ENCODE measurements at places on chromosomes 4 and X.

DNA sequence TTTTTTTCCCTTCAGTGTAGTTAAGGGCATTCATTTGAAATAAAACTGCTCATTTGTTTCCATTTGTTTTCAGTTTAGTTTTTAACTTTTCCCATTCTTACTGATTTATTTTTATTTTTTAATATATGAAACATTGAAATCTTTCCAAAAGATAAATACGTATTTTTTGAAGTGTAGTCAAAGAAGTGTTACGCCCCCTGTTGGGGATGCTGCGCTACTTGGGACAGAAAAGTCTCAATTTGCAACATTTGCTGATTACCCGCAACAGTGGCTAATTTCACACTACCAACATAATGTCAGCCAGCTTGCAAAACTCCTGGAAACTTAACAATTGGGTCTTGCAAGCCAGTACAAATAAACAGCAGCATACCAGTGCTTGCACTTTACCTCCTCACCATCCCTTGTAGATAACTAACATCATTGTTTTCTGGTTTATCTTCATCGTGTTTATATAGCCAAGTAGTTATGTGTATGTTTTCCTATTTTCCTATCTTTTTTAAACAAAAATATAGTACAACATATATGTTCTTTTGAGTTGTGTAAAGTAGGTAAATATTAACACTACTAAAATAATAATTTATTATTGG, 158.6 kb downstream of the STPG2 start:
- no peak for DNase-seq

- no peak for DNase-seq
Observed at GRCh38 chrX:110178179-110178865, 139.6 kb downstream of the AMMECR1 start.

GRCh38 chr4:34196375-34196774, 2047.9 kb downstream of the ARAP2 start:
- no peak for DNase-seq

DNA sequence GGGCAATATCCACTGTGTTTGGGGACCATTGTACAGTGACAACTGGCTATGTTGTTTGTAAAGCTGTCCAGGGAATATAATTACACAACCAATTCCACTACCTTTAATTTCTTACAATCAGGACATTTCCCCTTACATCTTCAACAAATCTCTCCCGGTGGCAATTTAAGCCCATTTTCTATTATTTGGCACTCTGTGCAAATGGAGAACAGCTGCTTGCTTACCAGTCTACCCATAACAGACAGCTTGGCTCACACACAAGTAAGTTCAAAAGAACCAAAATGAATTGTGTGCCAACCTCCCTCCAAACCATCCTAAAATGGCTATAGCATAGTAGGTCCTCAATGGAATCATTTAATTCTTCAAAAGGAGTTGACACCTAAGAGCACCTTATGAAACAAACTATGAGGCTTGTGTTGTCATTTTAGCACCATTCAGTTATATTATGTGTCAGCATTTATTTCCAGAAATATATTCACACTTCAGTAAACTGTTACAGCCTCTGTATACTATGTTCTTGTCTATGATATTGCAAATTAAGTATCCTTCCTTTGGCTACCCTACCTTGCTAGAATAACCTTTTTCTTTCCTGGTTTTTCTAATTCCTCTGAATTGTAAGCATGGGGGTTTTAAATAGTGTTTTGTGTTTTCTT, 18.4 kb downstream of the GABRA4 start:
- DNase-seq: no peak

DNA sequence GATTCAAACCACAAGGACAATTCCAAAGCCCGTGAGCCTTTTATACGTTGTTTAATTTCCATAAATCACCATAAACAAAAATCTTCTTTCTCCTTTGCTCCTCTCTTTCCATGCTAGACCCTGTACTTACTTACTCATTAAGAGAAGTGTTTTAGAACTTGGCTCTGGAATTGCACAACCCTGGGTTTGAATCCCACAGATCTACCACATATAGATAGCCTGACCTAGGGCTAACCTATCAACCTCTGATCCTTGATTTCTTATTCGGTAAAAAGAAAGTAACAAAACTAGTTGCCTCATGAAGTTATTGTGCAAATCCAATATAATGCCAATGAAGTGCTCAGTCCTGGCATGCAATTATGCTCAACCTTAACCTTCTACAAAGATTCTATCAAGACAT, 68.8 kb downstream of the ZAR1 start:
- DNase-seq: no peak

- no peak for DNase-seq
Observed at GRCh38 chrX:150761819-150762216, 68.6 kb downstream of the MTMR1 start.

DNA sequence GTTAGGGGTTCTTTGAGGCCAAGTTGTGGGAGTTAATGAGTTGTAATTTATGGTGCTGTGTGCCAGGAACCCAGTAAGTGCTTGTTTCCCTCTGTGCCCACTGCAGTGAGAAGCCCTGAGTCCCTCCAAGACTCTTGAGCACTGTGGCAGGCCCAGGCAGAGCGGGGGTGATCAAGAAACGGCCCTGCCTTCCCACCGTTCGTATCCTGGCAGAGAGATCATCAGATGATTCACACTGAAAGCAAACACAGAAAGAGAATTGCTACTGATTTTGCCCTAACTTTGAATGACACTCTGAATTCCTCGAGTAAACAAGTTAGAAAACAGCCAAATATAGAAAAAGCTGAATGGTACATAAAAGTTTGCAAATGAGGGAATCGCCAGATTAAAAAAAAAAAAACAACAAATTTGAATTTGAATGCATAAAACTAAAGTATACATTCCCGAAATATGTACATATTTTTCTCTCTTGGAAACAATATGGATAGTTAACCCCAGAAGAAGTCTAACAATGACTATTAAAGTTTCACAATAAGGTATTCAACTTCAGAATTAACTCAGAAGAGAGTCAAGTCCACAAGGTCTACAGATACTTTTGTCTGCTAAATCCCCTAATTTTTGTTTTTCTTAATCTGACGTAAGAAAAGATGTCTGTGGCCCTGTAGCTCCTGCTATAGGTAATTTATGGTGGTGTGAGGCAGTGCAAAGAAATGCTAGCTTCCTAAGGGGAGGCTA, 71.8 kb downstream of the AFAP1 start:
- DNase-seq: no peak

- DNase-seq: no peak
Observed at GRCh38 chr4:26076000-26076587, 162.1 kb downstream of the SMIM20 start.

DNA sequence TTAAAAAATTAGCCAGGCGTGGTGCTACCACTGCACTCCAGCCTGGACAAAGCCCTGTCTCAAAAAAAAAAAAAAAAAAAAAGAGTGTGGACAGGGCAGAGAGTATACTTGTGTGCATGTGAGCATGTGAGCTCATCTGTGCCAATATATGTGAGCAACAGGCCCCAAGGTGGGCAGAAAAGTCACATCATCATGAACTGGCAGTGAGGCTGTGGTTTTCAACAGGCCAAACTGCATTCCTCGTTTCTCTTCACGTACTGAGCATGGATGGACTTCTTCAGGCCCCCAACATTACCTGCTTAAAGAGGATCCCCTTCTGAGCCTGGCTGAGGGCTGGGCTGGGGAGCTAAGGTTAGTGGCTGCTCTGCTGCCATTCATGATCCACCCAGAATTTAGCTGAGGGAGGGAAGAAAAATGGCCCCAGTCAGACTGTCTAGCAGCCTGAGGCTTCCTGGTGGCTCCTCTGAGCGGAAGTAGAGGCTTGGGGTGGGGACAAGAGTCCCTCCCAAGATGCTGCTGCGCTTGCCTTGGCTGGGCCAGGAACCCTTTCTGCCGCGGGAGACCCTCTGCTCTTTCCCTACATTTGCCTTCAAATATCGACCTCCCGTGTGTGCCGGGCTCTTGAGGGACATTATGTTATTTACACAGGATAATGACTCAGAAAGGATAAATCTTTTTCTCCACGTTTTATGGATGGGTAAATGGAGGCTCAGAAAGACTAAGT, 55.0 kb downstream of the DIPK2B start:
- no peak for DNase-seq

DNA sequence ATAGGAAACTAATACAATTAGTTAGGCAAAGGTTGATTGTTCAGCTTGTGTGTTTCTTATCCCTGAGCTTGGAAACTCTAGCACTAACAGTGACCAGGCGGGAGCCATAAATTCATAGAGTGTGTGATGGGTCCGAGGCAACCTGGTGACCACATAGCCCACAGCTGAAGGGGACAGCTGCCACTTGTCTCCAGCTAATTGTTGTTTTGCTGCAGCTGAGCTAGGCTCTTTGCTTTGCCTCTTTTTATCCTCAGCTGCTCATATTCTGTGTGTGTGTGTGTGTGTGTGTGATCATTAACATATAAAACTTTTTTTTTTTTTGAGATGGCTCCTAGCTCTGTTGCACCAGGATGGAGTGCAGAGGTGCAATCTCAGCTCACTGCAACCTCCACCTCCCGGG, 53.2 kb downstream of the DOCK11 start:
- no peak for DNase-seq

GRCh38 chrX:20352935-20353336, 86.2 kb upstream of the RPS6KA3 start:
- no peak for DNase-seq

DNA sequence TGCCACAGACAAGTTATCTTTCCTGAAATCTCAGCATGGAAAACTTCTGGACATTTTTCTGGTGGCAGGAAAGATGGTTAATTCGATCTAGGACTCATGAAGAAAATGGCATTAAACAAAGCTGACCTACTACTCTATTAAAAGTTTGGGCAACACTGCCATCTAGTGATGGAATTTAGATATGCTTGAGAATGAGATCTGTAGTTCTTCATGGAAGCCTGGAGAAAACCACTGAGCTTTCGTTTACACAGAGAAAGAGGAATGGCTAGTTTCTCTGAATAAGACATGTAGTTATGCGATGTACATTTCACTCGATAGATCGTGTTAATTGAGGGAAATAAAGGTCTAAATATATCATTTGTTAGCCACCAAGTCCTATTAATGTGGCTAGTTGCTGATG, 51.7 kb upstream of the CHRDL1 start:
- no peak for DNase-seq

GRCh38 chrX:47625365-47625764, 4.4 kb downstream of the CFP start:
- DNase-seq: no peak

DNA sequence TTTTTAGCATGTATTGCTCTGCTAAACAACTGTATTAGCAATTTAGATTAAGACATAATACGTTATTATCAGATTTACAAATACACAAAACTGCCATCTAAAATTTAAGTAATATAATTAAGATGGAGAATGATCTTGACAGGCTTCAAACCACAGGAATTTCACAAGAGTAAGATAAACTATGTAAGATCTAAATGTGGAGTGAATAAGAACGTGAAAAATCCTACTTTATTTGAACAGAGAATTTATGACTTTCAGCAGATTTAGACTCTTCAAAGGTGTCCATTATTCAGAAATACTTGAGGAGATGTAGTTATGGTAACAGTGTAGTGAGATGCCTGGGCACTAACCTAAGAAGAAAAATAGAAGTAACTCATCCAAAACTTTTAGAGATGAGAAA, 73.2 kb downstream of the SLC4A4 start:
- peak; percentile 44 for DNase-seq

DNA sequence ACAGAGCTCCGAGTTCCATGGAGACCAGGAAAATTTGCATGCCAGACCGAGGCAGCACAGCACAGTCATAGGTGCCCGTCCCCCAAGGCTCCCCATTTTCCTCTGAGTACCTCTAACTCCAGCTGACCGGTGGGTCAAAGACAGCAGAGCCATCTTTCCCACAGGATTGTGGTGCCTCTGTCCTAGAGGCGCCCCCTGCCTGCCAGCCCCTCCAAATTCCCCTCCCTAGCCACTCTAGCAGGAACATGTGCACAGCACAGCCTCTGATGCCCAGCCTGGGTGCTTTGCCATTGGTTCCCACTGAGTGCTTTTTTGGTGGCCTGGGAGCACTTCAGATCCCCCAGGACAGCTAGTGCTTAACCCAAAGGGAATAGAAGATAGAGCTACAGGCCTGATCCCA, 368.5 kb upstream of the PABPC5 start:
- DNase-seq: no peak

GRCh38 chr4:145609481-145610427, 9.4 kb upstream of the MMAA start:
- DNase-seq: no peak

DNA sequence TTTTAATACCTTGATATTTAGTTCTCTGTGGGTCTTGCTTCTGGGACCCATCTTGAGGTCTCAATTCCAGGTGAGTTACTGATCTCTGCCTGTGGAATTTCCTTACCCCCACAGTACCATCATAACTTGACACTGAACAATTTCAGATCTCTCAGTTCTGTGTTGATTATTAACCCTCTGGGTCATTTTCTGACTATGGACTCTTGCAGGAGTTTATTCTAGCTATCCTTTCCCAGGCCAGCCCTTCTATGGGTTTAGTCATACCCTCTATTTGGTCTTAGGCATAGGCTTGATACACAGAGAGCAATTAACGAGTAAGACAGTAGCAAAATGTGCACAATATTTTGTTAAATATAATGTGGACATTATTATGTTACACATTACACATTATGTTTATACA, 3.7 kb upstream of the SPARCL1 start:
- no peak for DNase-seq

DNA sequence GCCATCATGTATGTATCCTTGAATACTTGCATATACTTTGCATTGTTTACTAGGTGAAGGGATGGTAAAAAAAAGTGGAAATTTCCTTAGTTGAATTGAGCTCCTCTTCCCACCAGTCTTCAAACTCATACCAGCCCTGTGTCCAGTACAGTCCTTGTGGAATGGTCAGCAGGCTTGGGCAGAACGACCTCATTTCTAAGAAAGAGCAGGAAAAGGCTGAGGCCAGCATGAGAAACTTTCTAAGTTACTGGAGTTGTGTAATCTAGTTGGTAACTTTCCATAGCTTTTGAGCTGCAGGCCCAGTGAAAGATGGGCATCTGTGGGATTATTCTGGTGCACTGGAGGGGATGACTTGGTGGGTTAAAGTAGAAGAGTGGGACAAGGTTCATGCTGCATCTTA, 87.6 kb downstream of the DCUN1D4 start:
- no peak for DNase-seq

- DNase-seq: no peak
Observed at GRCh38 chrX:111431001-111431400, 19.0 kb upstream of the DCX start.

GRCh38 chr4:67332627-67333026, 212.7 kb downstream of the CENPC start:
- DNase-seq: no peak

GRCh38 chr4:31741326-31741725, 1021.2 kb downstream of the PCDH7 start:
- no peak for DNase-seq

DNA sequence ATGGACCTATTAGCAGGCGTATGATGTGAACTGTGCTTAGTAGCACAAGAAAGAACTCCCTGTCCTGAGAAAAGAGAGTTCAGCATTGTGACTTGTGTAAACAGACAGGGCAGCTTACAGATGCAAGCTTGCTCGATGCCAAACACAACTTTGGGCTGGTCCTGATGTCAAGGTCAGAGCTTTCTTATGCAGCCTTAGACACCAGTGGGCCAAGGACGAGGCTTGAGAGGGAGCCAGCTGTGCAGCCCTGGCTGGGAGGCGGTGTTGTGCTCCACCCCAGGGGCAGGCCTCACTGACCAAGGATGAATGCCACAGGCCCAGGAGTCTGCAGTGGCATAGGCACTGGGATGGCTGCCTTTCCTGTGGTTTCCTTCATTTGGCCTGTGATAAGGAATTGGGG, 35.4 kb downstream of the JADE1 start:
- DNase-seq: no peak

GRCh38 chrX:97907791-97908190, 1024.1 kb downstream of the RPA4 start:
- no peak for DNase-seq
